ENCODE measurements at places on chromosomes 5 and 9.

GRCh38 chr5:153256-153655, 38.0 kb upstream of the LRRC14B start:
- no peak for DNase-seq

- DNase-seq: no peak
Observed at GRCh38 chr9:137056739-137057415, 3.0 kb upstream of the ENTPD2 start.

GRCh38 chr9:123368536-123369153, 12.6 kb downstream of the CRB2 start:
- no peak for DNase-seq

- DNase-seq: no peak
Observed at GRCh38 chr5:76852772-76853171, 3.0 kb downstream of the S100Z start.

- no peak for DNase-seq
Observed at GRCh38 chr9:35856882-35857281, 13.3 kb downstream of the OR13J1 start.

DNA sequence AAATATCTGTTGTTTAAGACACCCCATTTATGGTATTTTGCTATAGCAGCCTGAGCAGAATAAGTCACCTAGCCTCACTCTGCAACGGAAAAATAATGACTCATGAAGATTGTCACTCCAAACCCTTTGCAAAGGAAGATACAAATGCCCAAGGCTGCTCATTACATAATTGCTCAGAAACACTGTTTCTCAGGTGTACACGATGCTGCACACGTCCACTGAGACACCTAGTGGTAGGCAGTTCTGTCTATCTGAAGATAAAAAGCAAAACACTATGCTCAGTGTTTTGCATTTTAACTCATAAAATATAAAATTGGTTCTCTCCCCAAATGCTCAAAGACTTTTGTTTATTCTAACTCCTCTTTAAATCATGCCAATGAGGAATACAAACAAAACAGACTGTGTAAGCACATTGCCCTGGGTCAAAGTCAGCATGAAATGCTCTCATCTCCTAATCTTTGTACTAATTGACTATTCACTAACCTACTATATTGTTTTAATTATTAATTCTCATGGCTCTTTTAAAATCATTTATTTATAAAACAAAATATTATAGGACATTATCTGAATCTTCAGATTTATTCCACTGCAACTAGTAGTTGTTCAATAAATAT, 7.7 kb upstream of the TSLP start:
- no peak for DNase-seq

- no peak for DNase-seq
Observed at GRCh38 chr5:77640589-77641396, 2.3 kb upstream of the OTP start.

DNA sequence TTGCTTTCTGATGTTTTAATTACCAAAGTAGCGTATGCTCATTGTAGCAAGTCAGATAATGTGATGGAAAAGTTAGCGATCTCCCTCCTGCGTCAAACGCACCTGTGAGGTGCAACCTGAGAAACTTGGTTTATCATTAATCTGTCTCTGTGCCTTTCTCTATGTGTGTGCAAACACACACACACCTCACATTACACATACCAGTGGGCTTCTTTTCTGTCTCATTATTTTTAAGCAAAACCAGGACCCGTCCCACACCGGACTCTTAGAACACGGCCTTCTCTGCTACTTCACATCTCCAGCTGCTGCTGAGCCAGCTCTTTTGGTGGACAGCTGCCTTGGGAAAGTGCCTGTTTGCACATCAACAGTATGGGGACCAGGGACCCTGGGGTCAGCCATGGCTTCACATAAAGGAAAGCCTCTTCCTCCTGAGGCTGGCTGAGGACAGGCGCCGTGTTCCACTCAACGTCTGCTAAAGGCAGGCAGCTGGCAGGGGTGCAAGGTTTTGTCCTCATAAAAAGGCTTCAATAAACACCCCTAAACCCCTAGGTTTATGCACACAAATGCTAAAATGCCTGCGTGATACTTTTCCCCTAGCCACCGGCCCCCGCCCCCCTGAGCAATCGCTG, 44.2 kb downstream of the MRPL36 start:
- peak; percentile 2 for DNase-seq

- no peak for DNase-seq
Observed at GRCh38 chr9:93968451-93969327, 13.5 kb upstream of the BARX1 start.

DNA sequence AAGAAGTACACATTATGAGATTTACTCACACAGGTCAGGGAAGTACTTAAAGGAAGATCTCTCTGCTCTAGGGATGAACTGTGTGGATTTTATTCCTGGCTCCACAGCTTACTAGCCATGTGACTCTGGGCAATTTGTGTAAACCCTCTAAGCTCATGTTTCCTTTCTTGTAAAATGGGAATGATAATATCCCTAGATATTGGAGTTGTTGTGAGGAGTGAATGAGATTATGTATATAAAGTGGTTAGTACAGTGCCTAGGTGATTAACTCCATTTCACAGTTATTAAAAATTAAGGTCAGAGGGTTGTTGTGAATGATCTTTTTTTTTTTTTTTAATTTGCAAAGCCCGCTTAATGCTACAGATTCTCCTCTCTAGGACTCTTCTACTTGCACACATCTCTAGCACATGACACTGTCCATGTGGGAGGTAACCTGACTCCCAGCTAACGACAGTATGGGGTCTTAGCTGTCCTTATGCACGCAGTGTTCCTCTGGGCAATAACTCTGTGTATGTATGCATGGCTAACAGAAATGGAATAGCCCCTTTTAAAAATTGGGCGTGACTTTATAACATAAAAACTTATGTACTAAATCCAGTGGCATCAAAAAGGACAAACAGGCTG, 23.9 kb upstream of the MYOT start:
- DNase-seq: no peak

GRCh38 chr5:170312666-170313065, 15.1 kb upstream of the LCP2 start:
- peak; percentile 71 for DNase-seq

GRCh38 chr5:75610201-75610600, 1.1 kb upstream of the ANKDD1B start:
- no peak for DNase-seq

DNA sequence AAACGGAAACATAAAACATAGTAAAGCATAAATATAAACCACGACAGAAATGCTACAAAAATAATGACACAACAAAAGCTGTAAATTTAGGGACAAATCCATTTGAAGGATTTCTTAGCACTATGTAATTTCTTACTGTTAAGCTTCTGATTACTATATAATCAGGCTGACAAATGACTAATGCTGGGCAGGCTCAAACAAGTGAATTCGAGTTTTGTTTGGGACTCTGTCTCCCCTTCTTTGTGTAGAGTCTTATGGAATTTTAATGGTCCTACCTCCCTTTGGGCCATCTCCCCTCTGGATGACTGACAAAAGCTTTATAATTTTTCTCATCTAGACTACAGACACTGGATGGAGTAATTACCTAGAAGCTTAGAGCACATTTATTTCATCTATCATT, 24.6 kb upstream of the KIF2A start:
- no peak for DNase-seq

GRCh38 chr5:22102823-22103359, 750.3 kb downstream of the CDH12 start:
- no peak for DNase-seq

- DNase-seq: no peak
Observed at GRCh38 chr5:165175041-165175440, 1669.6 kb downstream of the MAT2B start.

DNA sequence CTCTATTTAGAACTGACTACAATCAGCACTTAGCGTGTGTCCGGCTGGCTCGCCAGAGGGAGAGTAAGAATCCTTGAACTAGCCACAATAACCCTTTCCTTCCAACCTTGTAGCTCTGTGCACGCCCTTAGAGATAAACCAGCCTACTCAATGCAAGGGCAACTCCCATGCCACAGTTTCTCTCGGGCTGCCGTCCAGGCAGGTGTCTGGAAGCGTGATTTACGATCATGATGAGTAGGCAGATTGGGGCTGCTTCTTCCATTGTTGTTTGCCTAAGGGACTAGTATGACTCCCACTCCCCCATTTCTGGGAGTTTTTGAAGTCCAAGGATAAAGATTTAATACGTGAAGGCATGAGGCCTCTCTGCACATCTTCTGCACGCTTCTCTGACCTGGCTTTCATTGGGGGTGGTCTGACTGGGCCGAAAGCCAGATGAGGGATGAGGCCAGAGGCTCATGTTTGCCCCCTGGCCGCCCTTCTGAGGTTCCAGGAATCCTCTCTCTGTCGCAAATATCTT, 134.0 kb upstream of the MYO10 start:
- no peak for DNase-seq

- no peak for DNase-seq
Observed at GRCh38 chr5:121630402-121630801, 221.3 kb upstream of the FTMT start.
